Ureter (tissue), 1 donor: ENCODE measurements at places on chromosomes 7 and 10.

GRCh38 chr7:40763319-40764287 is 628.8 kb downstream of the SUGCT start:
- no peak for DNase-seq

GRCh38 chr7:29099896-29100847 is 46.2 kb downstream of the CPVL start:
- no peak for DNase-seq

DNA sequence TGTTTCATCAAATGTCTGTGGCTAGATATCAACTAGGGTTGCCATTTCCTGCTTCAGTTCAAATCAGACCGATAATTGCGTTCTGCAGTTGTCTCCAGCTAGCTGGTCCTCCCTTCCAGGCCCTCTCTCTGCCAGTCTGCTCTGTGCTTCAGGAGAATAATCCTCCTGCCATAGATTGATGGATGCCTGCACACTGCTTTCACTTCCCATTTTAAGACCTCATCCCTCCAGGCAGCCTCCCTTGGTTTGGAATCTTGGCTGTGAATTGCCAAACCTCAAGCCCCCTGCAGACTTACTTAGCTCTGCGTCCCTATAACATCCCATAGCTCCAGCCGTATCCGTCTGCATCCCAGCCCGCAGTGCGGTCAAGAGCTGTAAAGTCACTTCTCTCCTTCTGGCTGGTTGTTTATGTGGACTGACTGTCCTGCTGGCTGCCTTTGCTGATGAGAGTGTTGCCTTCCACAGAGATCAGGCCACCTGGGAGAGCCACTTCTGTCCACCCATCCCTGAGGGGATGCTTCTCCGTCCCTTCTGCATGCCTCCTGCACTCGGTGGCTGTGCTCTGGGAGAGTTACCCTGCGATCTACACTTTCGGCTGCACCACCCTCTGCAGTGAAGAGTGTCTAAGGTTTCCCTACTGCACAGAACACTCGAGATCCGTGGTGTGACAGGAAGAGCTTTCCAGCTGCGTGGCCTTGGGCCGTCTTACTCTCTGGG is 22.4 kb upstream of the KLF6 start:
- no peak for DNase-seq

GRCh38 chr7:83791737-83792136 is 142.8 kb upstream of the SEMA3E start:
- no peak for DNase-seq

DNA sequence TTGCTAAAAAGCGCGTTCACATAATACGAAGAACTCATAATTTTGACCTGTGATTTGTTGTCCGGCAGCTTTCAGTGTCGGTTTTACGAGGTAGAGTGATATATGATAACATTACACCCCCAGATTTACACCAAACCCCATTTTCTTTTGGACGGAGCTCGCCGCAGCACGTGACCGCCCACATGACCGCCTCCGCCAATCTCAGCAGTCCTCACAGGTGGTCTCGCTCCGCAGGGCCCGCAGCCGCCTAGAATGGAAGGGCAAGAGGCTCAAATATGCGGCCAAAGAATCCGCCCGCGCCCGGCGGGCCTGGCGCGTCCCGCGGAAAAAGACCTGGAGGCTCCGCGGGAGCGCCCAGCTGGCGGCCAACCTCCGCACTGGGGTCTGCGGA is at the start of gene HOXA7:
TSS of gene HOXA7 (minus strand) at position 168 of the 391 bp plus-strand sequence. CDS start at position 38, 130 bp downstream.
- DNase-seq, result peak; percentile 82

DNA sequence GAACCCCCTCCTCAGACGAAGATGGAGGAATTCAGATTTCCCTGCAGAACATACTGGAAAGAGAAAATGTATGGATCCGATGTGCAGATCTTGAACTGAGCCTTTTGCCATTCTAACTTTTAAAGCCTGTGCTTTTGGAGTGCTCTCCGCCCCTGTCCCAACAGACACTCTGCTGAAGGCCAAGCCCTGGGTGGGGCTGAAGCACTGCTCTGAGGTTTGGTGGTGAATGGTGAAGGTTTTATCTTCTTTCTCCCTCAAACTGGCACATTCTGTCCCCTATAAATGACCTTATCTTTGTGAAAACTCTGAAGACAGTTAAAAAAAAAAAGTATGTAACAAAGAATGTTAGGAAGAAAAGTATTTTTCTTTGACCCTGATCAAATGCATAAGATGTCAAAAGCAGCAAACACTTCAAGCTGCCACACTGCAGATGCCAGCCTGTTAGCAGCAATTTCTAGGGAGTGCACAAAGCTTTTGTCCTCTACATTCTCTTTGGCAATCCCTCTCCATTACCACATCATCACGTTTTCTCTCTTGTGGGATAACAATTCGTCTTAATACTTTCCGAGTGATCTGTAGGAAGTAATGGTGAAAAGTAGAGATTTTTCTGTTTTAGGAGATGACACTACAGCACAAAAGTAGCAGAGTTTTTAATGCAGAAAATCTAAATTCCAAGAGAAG is 137.3 kb upstream of the CCDC6 start:
- DNase-seq, result no peak

DNA sequence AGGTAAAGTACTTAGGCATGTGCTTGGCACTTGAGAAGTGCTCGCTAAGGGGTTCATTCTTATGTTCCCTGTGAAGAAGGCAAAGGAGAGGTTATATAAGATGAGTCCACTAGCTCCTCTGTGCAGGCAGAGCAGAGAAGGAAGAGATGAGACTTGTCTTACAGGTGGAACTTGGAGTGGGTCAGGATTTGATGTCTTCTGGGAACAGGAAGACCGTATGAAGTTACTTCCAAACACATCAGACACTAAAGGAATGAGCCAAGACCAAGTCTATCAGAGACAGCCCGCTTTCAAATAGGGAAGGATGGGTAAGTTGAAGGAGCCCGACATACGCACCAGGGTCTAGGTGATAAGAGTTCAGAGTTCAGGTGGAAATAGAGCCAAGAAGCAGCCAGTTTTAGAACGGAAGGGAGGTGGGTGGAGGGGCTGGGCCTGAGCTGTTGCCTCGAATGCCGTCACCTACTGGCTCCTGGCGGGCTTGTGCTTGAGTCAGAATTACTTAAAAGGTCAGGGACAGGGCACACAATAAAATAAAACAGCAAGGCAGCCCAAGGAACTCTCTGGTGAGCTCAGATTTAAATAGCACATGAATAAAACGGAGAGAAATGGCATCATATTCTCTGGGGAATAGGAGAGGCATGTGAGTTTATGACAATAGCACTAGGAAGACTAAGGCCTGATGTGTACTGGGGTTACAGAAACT is 56.1 kb upstream of the GRB10 start:
- DNase-seq, result no peak

DNA sequence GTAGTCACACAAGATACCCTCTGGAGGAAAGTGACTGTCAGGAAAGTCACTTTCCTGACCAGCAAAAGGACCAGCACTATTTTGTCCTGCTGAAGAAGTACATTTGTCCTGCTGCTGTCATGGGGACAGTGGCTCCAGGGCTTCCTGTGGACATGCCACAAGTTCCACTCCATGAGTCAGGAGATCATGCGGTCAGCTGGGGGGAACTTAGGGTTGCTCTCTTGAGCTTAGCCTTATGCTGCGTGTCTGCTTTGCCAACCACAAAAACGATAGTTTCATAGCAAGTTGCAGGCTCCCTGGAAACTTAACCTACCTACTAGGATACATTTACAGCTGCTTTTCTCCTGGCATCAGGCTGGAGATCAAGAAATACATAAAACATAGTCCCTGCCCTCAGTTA is 19.8 kb upstream of the ALOX5 start:
- DNase-seq, result no peak

GRCh38 chr10:47179291-47179647 is 120.7 kb upstream of the GDF10 start:
- no peak for DNase-seq

DNA sequence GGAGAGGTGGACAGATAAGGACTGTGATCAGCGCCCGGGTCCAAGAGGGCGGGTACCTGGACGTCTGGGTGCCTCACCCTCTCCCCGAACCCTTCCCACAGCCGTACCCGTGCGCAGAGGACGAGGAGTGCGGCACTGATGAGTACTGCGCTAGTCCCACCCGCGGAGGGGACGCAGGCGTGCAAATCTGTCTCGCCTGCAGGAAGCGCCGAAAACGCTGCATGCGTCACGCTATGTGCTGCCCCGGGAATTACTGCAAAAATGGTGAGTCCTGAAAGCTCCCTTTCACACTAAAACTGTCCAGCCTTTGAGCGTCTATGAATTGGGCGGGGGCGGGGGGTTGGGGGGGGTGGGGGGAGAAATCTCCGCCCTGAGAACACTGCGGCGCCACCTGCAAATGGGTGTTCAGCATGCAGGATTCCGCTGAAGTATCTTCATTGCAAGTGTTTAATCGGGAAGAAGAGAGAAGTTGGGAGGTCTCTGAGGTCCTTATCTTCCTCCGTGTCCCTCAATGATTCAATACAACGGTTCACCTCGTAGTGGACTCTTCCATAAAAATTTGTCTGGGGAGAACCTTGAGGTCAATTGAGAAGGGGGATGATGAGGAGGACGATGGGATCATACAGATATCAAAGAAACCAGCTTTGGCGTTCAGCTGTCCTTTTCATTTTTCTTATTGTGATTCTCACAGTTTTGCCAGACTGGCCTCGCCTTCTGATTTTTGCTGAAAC is 906 bp downstream of the DKK1 start:
- no peak for DNase-seq

GRCh38 chr7:130486114-130486953 is 5.6 kb upstream of the MEST start:
- peak; percentile 53 for DNase-seq

GRCh38 chr7:131145026-131145425 is 182.7 kb upstream of the MKLN1 start:
- no peak for DNase-seq

- no peak for DNase-seq
Measured at GRCh38 chr7:150818971-150819370, 18.4 kb downstream of the TMEM176A start.

GRCh38 chr7:13628239-13629001 is 361.0 kb downstream of the ETV1 start:
- DNase-seq, result no peak

GRCh38 chr7:66747881-66748511 is 7.5 kb downstream of the RABGEF1 start:
- DNase-seq, result no peak

- DNase-seq, result no peak
Measured at GRCh38 chr10:33937036-33937730, 602.7 kb upstream of the NRP1 start.

DNA sequence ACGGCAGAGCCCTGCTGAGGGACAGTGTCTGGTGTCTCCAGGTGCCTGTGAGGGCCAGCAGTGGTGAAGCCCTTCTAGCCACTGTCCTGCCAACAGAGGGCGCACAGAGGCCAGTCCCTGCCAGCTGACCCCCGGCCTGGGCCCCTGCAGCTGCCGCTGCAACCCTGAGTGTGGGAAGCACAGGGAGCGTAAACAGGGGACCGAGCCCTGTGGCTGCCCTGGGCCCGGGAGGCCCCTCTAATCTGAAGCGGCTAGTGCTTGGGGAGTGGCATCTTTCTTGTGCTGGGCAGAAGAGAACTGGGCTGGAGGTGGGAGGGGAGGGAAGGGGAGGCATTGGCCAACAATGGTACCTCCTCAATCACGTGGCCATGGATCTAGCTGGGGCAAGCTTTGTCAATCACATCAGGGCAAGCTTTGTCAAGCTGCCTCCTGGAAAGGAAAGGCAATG is 34.6 kb downstream of the TRIM8 start:
- DNase-seq, result peak; percentile 77

DNA sequence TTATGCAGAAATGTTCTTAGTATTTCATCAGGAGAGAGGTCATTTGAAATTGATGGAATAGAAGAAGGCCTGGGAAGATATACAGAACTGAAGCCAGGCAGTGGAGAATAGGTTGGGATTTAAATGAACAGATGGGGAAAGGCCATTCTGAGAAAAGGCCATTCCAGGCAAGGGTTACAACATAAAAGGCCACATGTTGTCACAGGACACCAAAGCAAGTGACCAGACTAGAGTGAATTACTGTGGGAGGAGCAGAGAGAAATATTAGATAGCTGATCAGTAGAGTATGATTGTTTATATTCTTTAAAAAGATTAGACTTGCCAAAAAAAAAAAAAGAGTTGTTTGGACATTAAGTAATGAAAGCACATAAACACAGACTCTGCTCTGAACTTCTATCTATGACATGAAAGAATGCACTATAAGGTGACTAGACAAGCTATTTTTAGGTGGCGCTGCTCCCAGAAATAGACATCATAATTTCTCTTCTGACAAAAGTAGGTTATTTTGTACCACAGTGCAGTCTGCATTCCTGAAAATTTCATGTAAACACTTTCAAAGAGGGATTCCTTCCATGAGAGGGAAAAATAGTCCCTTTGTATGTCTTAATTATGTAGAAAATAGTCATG is 55.2 kb upstream of the DKK1 start:
- no peak for DNase-seq

DNA sequence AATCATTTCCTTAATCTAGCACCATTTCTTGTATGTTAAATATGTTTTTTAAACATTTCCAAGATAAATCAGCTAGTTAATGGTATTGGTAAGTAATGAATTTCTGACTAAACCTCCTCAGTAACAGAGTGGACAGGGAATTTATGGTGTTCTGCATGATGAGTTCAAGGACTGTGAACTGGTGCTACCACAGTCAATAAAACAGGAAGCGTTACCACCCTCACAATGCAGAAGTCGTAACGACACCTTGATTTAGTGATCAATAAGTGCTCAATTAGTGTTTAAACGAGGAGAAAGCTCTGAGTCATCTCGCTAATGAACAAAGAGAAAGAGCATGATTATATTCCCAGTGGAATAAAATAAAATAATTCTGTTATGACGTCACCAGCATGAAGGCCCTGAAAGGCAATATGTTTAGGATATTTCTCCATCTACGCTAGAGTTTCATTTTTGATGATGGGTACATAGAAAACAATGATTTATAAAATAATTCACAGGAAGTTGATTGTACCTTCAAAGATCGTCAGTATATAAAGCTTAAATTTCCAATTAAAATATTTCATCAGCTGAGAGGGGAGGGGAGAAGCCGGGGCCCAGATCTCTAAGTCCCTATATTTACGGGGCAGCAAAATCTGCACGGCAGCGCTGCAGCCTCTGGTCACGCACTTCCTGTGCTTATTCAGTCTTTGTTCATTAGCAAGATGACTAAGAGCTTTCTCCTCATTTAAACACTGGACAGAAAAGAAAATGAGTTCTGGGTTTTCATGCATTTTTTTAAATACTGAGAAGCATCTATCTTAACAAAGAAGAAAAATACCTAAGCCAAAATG is 400.5 kb downstream of the PTPRN2 start:
- DNase-seq, result no peak

DNA sequence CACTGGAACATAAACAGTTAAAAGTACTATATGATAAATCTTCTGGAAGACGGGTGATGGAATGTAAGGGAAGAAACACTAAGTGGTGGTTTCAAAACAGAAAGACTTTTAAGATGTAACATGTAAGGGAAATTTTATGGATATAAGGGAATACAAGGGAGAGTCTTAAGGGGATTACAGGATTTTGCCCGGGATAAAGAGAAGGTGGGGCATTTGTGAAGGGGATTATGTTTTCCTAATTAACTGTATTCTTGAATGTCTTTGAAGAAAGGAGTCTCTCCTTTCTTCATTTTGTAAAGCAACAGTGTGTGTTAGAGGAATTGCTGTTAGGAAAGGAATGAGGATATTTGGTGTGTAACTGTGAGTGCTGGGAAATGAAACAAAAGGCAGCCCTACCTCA is 745.2 kb downstream of the AUTS2 start:
- no peak for DNase-seq
